ENCODE measurements at places on chromosomes 11 and 22. TPM values are rescaled to one million over a fixed set of nuclear protein-coding genes. Genes with fewer than 3 reads are reported as not detected.

- DNase-seq: no peak
These were observed 33.8 kb downstream of the EHF start for GRCh38 chr11:34654483-34655334.

DNA sequence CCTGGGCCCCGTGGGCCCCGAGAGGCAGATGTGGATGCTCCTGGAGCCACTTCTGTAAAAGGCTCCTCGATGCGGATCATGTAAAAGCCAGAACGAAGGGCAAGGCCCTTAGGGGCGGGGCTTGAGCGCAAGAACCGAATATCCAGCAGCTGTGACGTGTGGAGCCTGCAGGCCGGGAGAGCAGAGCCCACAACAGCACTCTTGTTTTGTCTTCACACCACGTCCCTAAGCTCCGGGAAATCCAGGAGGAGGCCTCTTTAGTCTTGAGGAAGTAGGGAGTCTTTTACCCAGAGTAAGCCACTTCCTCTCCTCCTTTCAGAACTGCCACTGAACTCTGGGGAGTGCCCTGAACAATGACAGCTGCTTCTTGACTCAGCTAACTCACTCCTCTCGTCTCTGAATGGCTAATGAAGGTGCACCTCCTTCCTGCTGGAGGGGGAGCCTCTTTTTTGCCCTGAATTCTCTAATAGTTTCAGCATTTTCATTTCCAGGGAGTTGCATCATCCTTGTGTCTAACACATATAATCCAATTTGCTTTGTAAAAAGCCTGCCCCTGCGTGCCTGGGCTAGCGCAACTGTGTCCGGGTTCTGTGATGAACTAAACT is 12.5 kb downstream of the L3MBTL2 start:
- DNase-seq: peak; percentile 81

DNA sequence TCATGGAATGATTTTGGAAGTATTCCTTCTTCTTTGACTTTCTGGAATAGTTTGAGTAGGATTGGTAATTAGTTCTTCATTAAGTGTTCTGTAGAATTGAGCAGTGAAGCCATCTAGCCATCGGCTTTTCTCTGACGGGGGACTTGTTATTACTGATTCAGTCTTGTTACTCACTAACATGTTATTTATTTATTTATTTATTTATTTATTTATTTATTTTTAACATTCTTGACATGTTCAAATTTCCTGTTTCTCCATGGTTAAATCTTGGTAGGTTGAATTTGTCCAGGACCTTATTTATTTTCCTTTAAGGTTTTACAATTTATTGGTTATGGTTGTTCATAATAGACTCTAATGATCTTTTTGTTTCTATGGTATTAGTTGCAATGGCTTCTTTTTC is 15.2 kb upstream of the OR10Q1 start:
- DNase-seq: no peak

Gene DCPS
- total RNA-seq: 9.9 TPM

- no peak for DNase-seq
These were observed 1.6 kb downstream of the PRDM11 start for GRCh38 chr11:45147891-45148675.

DNA sequence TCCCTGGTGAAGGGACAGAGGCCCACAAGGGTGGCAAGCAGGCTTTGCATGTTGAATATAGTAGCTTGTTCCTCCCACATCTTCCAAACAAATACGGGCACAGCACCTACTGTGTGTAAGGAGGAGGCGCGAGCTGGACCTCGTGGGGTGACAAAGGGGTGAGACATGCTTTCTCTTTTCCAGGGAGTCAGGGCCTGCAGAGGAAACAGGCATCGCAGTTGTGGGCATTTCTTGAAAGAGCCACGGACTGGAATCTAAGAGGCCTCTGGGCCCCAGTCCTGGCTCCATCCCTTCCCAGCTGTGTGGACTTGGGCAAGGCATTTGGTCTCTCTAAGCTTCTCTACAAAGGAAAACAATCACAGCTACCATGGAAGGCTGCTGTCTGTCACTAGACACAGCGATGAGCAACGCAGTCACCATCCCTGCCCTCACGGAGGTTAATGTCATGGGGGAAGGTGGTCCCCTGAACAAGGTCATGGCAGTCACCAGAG is 13.0 kb upstream of the CDC42EP1 start:
- DNase-seq: no peak

- no peak for DNase-seq
These were observed 530.4 kb upstream of the TENM4 start for GRCh38 chr11:79971255-79971654.

- DNase-seq: no peak
These were observed 9.0 kb downstream of the CRKL start for GRCh38 chr22:20926243-20926642.

DNA sequence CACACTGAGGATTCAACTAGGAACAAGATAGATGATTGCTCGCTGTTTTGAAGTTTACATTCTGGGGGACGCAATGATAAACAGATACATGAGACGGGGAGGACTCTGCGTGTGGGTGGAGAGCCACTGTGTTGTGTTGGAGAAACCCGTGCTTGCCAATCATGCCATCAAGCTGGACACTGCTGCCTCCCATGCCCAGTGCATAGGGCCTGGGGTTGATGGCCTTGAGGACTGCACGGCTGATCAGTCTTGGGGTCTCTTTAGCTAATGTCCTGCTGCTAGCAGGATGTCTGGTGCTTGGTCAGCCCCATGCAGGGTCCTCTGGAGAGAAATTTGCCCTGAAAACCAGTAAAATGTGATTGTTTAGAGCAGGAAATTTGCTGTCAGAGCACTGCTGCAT is 221.2 kb upstream of the B3GAT1 start:
- peak; percentile 22 for DNase-seq

DNA sequence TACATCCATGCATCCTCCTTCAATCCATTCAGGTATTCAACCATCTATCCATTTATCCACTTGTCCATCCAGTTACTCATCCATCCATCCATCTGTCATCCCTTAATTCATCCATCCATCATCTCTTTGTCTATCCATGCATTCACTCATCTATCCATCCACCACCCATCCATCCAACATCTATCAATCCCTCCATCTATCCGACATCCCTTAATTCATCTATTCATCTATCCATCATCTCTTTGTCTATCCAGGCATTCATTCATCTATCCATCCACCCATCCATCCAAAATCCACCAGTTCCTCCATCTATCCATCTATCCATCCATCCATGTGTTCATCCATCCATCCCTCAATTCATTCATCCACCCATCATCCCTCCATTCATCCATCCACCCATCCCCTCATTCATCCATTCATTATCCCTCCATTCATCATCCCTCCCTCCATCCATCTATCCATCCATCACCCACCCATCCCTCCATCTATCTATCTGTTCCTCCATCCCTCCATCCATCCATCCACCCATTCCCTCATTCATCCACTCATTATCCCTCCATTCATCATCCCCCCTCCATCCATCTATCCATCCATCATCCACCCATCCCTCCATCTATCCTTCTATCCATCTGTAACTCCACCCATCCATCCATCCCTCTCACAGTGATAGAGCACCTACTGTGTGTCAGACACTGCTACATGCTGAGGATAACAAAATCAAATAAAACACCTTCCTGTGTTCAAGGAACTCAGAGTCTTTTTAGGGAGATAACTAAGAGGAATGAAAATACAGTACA is 1.5 kb upstream of the MB start:
- DNase-seq: no peak

- no peak for DNase-seq
These were observed 373.7 kb upstream of the B3GAT1 start for GRCh38 chr11:134785660-134786284.

- no peak for DNase-seq
These were observed 257.6 kb downstream of the NELL1 start for GRCh38 chr11:20926799-20927540.

GRCh38 chr11:18485913-18486528 is 30.4 kb downstream of the LDHAL6A start:
- DNase-seq: no peak

GRCh38 chr11:73335204-73335923 is 27.3 kb downstream of the ARHGEF17 start:
- DNase-seq: peak; percentile 92

DNA sequence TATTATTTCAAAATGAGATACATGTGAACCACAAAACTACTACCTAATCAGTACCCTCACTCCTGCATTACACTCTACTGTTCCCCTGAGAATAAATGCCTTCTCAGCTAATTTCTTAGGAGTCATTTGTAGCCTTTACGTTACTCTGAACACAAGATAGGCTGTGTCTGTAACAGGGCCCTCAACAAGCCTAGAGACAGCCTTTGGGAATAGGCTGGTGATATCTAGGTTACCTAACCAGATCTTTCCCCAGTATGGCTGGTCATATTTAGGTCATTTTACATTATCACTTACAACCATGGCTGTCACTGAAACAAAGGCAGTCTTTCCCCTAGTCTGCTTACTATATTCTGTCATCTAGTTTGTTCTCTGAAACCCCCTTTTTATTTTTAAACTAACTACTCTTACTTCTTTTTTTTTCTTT is 14.2 kb downstream of the ATM start:
- no peak for DNase-seq

GRCh38 chr11:113222241-113222640 is 92.1 kb upstream of the TTC12 start:
- no peak for DNase-seq

Gene FSHB
- total RNA-seq: not detected

GRCh38 chr11:134425816-134426536 is 13.9 kb upstream of the B3GAT1 start:
- DNase-seq: no peak

Gene CHRDL2
- total RNA-seq: 4.9 TPM

DNA sequence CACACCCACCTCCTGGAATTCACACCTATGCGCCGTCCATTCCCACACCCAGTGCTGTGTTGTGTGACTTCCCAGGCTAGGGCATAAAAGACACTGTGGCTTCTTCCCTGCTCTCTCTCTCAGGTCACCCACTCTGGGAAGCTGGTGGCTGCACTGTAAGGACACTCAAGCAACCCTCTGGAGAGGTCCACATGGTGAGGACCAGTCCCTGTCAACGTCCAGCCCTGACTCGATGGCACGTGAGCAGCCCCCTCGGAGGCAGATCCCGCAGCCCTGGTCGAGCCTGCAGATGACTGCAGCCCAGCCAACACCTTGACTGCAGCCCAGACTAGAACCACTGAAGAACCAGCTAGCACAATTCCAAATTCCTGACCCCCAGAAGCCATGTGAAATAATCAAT is 16.2 kb downstream of the CBX7 start:
- DNase-seq: no peak

DNA sequence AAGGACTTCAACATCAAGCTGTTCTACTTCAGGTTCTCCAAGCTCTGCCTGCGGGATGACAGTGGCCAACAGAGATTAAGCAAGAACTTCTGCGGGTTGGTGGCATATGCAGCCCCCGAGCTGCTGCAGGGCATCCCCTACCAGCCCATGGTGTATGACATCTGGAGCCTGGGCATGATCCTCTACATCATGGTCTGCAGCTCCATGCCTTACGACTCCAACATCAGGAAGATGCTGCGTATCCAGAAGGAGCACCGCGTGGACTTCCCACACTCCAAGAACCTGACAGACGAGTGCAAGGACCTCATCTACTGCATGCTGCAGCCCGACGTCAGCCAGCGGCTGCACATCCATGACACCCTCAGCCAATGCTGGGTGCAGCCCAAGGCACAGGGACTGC is 2.8 kb upstream of the DGCR2 start:
- DNase-seq: no peak

Gene LRRC74B
- total RNA-seq: not detected

GRCh38 chr22:30044881-30045493 is 35.3 kb upstream of the HORMAD2 start:
- no peak for DNase-seq

- no peak for DNase-seq
These were observed 68.3 kb downstream of the BCR start for GRCh38 chr22:23248583-23248982.

Gene PLEKHB1
- 31.2 TPM for total RNA-seq

DNA sequence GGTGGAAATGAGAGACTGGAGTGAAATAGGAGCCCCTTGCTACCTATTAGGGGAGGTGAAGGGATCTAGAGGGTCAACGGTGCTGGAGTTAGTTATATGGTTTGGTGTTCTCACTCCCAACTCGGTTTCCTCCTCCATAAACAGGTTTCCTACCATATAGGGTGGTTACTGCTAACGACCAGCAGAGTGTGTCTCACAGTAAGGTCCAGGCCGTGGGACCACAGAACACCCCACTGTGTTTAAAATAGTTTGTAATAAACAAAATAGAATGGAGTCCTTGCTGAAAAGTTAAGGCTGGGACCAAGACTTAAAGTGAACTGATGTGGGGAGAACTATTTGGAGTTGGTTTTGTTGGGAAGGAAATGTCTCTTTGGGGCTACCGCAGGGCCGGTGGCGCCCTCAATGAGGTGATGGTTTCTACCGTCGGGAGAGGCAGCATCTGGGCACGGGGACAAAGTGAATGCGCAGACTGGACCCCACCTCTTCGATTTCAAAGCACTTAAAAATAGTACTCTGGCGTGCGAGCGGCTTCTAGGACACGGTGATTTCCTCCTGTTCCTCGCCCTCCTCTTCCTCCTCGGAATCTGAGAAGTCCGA is 4.5 kb downstream of the DBX1 start:
- DNase-seq: no peak

Gene BRD1
- total RNA-seq: 18.0 TPM

- no peak for DNase-seq
These were observed 9.8 kb downstream of the POU2AF3 start for GRCh38 chr11:111308140-111308539.

DNA sequence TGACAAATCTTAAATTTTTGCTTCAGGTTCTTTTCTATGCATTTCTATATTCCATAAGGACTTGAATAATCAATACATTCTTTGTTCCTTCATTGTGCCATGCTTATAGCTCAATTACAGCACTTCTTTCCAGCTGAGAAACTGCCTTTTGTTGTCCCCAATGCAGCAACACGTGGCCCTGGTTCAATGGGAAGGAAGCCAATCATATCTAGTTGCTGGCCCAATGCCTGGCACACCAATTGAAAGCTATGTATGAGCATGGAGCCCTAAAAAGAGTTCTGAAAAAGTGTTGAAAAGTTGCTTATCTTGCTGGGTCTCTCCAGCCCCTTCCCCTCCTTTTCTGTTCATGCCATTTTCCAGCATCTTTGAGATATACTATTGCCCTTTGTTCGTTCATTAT is 448.0 kb upstream of the FAT3 start:
- no peak for DNase-seq

Gene CNIH2
- 0.22 TPM for total RNA-seq

Gene POTEH
- total RNA-seq: not detected

Gene RAB36
- total RNA-seq: 0.70 TPM

DNA sequence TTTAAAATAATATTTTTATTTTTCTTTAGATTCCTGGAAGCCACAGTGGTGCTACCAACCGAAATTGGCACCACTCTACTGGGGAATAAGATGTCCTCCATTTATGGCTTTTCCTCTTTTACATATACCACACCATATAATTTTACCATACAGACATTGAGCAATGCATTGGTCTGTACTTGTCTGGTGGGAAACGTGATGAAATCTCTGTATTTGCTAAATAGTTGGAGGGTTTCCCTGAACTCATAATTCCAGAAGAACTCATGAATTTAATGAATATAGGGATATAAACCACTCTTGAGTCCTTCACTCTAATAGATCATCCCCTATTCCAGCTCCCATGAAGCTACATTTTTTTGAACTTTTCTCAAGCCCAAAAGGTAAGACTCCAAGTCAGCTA is 28.0 kb upstream of the MMP13 start:
- DNase-seq: no peak

All from cardiac septum (tissue), 1 donor.